ENCODE measurements at places on chromosomes 1 and 21. TPM values are rescaled to one million over a fixed set of nuclear protein-coding genes. Genes with fewer than 3 reads are reported as not detected.

DNA sequence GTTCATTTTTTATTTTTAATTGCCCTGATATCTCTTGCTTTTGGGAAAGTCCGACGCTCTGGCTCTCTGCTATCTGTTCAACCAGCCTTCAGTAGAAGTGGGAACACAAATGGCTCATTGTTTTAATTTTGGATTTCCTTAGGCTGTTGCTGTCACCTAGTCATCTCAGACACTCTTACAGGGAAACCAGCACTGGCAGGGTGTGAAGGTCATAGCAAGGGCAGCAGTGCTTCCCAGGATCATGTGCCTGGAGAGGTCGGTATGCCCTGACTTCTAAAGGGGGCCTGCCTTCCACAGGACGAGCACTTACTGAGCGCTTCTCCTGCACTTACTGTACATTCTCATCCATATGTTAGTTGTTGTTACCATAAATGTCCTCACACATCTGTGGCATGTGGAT, 224.2 kb downstream of the DISC1 start:
- no peak for ATAC-seq

The CFHR3 gene
- total RNA-seq, result not detected

- no peak for ATAC-seq
These were observed 78.3 kb upstream of the LMO4 start for GRCh38 chr1:87250336-87250735.

GRCh38 chr1:53390736-53391135, 62.9 kb upstream of the LRP8 start:
- no peak for ATAC-seq

DNA sequence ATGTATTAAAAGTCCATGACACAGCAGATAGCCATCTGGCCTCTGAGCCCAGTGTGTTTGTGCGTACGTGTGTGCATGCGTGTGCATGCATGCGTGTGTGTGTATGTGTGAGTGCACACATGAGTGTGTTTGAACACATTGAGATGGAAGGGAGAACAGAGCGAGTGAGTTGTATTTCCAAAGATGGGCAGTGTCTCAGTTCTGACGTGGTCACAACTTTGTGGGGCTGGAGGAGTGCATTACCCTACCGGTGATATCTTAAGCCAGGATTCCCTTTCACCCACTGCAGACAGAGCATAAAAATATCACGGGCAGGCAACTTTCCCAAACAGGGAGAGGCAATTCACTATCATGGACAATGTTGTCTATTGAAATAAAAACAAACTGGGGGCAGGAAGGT, 27.8 kb downstream of the IRF2BP2 start:
- no peak for ATAC-seq

The MARK1 gene
- 23.0 TPM for total RNA-seq

- no peak for ATAC-seq
These were observed 35.5 kb downstream of the C21orf91 start for GRCh38 chr21:17783481-17784179.

- ATAC-seq, result peak; percentile 73
These were observed 10.6 kb downstream of the PARP1 start for GRCh38 chr1:226397011-226397926.

The CACYBP gene
- total RNA-seq, result 143 TPM

- ATAC-seq, result no peak
These were observed 32.4 kb upstream of the CYP4A22 start for GRCh38 chr1:47104816-47105215.

GRCh38 chr1:204443260-204443619, 31.6 kb upstream of the PPP1R15B start:
- no peak for ATAC-seq

DNA sequence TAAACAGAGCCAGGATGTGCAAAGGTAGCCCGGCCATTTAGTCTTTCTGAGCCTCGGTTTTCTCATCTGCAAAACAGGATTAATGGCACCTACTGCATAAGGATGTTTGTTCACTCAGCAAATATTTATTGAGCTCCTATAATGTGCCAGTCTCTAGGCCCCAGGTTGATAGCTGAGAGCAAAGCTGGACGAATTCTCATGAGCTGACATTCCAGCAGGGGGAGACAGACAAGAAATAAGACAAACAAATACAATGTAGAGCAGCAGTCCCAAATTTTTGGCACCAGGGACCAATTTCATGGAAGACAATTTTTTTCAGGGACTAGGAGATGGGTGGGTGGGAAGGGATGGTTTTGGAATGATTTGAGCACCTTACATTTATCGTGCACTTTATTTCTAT, 74.3 kb upstream of the PAX7 start:
- no peak for ATAC-seq

The LORICRIN gene
- total RNA-seq, result not detected

DNA sequence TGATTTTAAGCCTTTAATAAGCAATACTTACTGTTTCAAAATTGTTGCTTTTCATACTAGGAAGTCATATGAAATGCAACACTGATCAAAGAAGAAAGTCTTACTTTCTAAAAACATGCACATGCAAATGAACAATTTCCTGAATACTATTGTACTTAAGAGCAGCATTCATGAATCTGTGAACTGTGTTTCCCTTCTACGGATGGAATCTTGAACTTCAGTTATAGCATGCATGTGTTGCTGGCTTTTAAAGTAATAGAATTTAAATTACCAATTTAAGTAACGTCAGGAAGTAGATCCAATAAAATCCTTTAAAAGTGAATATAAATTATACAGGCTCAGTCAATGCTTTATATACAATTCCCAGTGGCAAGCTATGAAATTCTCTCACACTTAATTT, 348.9 kb downstream of the KCNT2 start:
- ATAC-seq, result no peak

GRCh38 chr21:26752849-26753248, 92.4 kb downstream of the ADAMTS1 start:
- no peak for ATAC-seq

DNA sequence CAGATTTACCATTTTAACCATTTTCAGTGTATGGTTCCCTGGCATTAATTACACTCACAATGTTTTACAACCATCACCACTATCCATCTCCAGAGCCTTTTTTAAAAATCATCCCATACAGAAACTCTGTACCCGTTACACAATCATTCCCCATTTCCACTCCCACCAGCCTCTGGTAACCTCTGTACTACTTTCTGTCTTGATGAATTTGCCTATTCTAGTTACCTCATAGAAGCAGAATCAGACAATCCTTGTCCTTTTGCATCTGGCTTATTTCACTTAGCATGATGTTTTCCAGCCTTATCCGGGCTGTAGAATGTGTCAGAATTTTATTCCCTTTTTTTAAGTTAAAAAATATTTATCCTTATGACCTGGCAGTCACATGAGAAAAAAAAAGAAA, 33.0 kb downstream of the PGM1 start:
- ATAC-seq, result peak; percentile 46

GRCh38 chr1:27503844-27504587, 14.0 kb upstream of the WASF2 start:
- ATAC-seq, result peak; percentile 3

DNA sequence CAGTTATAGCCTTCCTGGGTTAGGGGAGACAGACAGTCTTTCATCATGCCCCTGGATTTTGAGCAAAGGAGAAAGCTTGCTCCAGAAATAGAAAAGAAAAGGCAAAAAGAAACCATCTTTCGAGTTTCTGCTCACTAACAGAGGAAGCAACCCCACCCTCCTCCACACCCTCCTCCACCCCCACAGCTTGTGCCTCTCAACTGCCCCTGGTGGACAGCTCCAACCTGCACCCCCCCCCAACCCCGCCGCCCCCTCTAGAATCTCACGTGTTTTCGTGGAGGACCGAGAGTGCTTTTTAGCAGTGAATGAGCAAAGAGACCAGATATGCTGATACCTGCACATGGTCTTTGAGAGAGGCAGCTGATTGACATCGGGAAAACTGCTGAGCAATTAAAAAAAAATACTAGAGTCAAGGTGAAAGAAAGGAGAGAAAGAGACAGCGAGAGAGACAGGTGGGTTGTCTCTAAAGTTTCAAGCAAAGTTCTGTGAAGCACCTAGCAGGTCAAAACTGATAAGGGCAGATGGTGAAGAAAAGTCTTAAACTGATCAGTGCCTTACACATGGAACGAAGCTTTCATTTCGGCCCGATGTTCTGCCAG, 358.3 kb downstream of the KIF26B start:
- no peak for ATAC-seq

- no peak for ATAC-seq
These were observed 18.4 kb upstream of the LRRC3 start for GRCh38 chr21:44436958-44437357.

DNA sequence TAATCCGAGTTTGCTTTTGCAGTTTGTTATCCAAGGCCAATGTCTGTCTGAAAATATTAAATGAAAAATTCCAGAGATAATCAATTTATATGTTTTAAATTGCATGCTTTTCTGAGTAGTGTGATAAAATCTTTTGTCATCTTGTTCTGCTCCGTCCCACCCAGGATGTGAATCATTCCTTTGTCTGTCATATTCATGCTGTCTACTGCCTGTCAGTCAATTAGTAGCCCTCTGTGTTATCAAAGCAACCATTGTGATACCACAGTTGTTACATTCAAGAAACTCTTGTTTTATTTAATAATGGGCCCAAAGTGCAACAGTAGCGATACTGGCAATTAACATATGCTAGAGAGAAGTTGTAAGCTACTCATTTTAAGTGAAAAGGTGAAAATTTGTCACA, 819.3 kb downstream of the BRINP3 start:
- ATAC-seq, result no peak

GRCh38 chr1:69569175-69569541, 1.4 kb downstream of the LRRC7 start:
- ATAC-seq, result no peak

The ISG15 gene
- total RNA-seq, result 56.2 TPM

The CCDC30 gene
- total RNA-seq, result 1.1 TPM

DNA sequence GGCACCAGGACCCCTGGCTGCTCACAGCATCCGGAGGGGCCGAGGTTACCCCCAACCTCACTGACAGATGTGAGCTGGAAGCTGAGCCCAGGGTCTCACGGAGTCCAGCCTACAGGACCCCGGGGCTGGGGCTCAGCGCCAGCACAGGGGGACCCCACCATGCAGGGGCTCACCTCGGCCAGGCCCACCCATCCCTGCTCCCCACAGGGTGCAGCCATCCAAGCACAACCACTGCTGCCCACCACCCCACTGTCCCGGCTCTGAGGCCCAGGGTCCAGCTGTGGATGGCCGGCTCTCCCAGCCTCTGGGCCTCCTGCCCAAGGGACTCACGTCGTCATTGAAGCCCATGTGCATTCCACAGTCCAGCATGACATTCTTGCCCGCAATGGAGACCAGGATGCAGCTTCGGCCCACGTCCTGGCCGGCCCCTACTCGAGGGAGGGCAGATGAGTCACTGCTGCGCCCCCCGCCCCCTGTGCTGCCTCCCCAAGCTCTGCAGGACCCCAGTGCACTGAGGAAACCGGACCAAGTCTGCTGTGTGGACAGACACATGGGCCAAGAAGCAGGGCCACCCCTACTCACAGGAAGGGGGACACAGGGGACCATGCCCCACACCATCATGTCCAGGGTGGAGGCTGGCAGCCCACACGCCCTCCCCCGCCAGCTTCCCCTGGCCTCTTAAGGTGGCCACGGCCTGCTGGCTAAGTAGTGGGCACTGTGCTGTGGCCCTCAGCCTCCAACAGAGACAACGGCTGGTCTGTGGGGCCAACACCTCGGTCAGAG, 3.6 kb downstream of the INTS11 start:
- no peak for ATAC-seq

Data from gastroesophageal sphincter (tissue), 4 donors.